Endothelial cell (in vitro differentiated cells): ENCODE measurements at places on chromosomes 12 and 14. TPM values are rescaled to one million over a fixed set of nuclear protein-coding genes. Genes with fewer than 3 reads are reported as not detected.

GRCh38 chr14:94113073-94113472 is 2.5 kb downstream of the IFI27 start:
- DNase-seq, result no peak

- DNase-seq, result no peak
Observed at GRCh38 chr12:49225576-49226166, 36.8 kb upstream of the TUBA1A start.

The RFX4 gene
- not detected for total RNA-seq

The KRT2 gene
- not detected for total RNA-seq

DNA sequence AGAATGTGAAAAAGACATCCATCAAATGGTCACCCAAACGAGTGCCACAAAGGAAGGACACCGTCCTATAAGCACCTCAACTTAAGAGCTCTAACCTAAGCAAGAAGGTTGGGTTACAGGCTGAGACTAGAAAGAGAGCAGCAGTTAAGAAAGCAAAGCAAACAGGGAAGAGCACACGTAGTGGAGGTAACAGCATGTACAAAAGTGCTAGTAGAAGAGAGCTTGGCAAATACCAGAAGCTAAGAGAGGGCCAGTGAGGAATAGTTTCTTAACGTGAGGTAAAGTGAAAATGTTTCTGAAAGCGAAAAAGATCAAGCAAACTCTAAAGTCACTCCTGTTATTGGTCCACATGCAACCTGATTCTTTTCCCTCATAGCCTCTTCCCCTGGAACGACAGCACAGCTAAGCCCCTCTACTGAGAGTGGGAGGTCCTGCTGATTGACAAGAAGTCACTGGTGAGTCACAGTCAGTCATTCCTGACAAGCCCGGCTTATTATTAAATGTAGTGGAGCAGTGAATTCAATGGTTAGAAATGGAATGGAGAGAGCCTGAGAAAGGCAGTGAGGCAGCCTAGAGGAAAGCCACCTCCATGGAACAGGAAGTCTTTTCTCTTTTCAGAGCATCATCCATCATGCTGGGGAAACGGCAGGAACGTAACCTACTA is 204.4 kb downstream of the SLC25A21 start:
- no peak for DNase-seq

DNA sequence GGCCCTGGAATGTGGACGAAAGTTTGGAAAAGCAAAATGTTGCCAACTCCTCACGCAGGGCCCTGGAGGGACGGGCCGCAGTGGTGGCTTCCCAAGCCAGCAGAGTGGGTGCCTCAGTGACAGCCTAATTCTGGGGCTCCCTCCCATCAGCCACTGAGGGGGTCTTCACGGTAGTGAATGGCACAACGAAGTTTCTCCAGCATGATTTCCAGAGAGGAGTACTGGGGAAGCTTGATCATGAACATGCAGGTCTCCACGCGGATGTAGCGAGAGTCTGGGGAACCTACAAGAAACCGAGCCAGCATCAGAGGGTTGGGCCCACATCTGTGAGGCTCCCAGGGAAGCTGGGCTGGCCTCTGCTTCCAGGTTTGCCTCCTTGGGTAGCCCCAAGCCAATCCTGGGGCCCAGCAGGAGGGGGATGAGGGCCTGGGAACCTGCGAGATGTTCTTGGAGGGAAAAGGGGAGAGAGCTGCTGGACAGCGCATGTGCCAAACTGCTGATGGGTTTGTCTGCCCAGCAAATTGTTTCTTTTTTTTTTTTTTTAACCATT is 37.0 kb downstream of the TRAFD1 start:
- no peak for DNase-seq

DNA sequence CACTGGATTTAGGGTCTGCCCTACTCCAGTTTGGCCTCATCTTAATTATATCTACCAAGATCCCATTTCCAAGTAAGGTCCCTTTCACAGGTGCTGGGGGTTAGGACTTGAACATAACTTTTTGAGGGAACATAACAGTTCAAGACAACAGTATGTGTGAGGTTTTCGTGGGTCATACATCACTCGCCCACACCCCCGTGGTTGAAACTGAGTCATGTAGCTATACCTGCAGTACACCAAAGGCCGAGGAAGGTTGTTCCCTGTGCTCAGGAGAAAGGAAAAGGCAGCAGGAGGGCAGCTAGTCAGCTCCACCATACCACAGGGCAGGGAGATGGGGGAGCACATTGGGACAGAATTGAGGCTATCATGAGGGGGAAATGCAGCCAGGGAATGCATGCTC is 167.0 kb downstream of the PPM1H start:
- DNase-seq, result no peak

DNA sequence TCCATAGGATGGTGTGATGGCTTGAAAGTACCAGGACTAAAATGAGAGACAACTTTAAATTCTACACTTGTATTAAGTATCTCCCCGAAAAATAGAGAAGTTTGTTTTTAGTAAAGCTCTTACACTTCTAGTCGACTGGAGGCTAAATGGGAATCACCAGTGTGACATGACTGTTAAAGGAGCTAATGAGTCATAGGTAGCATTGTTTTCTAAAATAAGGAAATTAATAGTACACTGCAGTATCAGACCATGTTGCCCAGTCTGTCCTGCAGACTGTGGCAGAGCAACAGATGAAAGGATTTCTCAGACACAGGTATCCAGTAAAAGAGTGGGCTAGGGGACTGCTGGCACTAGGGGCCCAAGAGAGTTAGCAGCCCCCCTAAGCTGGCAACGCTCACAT is 140.1 kb downstream of the TMEM117 start:
- DNase-seq, result no peak

The SUOX gene
- 31.6 TPM for total RNA-seq

The CCDC175 gene
- not detected for total RNA-seq

The CDKN3 gene
- 12.2 TPM for total RNA-seq

The RND1 gene
- 1.0 TPM for total RNA-seq

The MYF6 gene
- 0.31 TPM for total RNA-seq

GRCh38 chr12:20950248-20950647 is 139.7 kb downstream of the SLCO1B3 start:
- DNase-seq, result no peak
